ENCODE measurements at places on chromosomes 4 and X.

DNA sequence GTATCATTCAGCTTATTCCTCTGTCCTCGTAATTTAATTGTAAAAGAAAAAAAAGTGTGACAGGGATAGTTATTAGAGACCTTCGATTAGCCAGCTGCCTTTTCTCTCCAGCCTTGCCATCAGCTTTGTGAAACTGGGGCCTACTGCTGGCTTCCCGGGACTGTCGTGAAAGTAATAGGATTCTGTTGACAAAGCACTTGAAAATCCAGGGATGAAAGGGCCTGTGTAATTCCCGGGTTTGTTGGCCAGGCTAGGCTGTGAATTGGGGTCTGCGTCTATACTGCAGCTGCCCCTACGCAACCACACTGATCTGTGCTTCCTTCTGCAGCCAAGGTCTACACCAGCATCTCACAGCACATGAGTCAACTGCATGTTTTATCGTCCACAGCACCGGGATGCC lies 120.4 kb upstream of the SCML1 start:
- H3K36me3 ChIP-seq: no peaks in the 10 kb centered on the region
- H3K27me3 ChIP-seq: peaks cover 4% of the 10 kb centered on the region
- DNase-seq: no peak
- H3K4me3 ChIP-seq: no peak overlapping the region
- peaks cover 12% of the 10 kb centered on the region for H3K4me1 ChIP-seq

- H3K27ac ChIP-seq: no peak overlapping the region
- no peaks in the 10 kb centered on the region for H3K36me3 ChIP-seq
- H3K27me3 ChIP-seq: peaks cover 2% of the 10 kb centered on the region
These were observed 77.3 kb downstream of the SMIM20 start for GRCh38 chr4:25991340-25991739.

DNA sequence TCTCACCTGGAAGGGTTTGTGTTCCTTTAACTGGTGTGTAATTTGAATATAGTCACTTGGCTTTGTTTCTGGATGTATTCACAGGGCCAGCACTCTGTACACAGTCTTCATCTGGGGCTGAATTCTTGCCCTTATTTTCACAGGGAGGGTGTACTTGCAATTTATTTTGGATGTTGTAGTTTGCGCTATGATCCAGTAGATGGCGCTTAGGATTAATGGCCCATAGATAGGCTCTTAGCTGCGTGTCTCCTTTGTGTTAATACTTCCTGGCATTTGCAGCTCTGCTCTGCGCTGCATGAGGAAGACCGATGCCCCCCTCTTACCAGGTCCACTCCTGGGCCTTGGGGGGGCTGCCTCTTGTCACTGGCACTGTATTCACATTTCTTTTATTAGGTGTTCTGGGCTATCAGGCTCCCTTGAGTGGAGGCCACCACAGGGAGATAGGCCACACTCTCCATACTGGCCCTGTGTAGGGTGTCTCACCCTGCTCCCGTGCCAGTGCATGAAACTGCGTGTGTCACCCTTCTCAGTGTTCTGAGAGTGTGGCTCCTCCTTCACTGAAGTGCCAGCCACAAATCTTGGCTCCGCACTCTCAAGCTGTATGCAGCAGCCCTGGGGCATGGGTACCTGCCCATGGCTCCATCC lies 562.2 kb downstream of the ZIC3 start:
- H3K27me3 ChIP-seq: no peaks in the 10 kb centered on the region
- H3K4me3 ChIP-seq: no peak overlapping the region
- no peaks in the 10 kb centered on the region for H3K36me3 ChIP-seq
- DNase-seq: no peak
- H3K4me1 ChIP-seq: no peaks in the 10 kb centered on the region
- H3K27ac ChIP-seq: no peak overlapping the region

GRCh38 chrX:19373351-19373891 lies 29.7 kb downstream of the PDHA1 start:
- H3K4me3 ChIP-seq: no peak overlapping the region
- peaks cover 8% of the 10 kb centered on the region for H3K4me1 ChIP-seq

DNA sequence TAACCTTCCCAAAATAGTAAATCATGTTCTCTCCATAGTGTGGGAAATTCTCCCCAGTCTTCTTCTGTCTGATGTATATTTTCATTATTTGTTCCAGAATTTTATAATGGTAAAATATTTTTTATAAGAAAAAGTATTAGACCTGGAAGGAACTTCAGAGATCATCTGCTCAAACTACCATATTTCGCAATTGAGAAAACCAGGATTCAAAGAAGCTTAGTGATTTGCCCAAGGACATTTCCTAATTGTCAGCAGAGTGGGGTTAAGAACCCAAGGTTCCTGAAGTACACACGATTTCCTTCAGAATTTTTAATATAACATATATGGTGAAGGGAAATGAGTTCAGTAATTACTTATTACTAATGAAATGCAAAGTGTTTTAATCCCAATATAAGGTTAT lies 24.1 kb downstream of the OCIAD1 start:
- no peak overlapping the region for H3K4me3 ChIP-seq
- peaks cover 3% of the 10 kb centered on the region for H3K4me1 ChIP-seq
- no peak overlapping the region for H3K27ac ChIP-seq
- no peaks in the 10 kb centered on the region for H3K27me3 ChIP-seq

All from activated CD8-positive, alpha-beta memory T cell treated with anti-CD3 and anti-CD28 coated beads, Interleukin-2, amount 10 ng/mL, durations not matched to agents 7 days and 5 days (primary cell).